Motor neuron (in vitro differentiated cells): ENCODE measurements at places on chromosomes 2 and 18.
A peak's percentile ranks its signal among the peaks of the same experiment; 100 is the strongest.

DNA sequence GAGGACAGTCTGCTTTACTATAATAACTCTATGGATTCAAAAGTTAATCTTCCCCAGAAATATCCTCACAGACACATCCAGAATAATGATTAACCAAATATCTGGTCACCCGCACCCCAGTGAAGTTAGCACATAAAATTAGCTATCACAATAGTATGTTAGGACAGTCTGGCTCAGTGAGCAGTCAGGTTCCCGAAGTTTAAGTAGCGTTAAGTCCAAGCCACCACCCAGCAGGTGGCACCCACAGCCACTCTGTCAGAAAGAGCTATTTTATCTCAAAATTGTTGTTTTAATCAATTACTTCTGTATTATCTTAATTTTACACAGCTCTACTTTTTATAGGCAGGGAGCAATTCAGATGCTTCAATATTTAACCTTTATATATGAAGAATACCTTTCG lies 537.5 kb downstream of the MBD2 start:
- ATAC-seq = no peak

- ATAC-seq = peak; percentile 79
Observed at GRCh38 chr18:48186131-48186766, 222.9 kb downstream of the ZBTB7C start.

DNA sequence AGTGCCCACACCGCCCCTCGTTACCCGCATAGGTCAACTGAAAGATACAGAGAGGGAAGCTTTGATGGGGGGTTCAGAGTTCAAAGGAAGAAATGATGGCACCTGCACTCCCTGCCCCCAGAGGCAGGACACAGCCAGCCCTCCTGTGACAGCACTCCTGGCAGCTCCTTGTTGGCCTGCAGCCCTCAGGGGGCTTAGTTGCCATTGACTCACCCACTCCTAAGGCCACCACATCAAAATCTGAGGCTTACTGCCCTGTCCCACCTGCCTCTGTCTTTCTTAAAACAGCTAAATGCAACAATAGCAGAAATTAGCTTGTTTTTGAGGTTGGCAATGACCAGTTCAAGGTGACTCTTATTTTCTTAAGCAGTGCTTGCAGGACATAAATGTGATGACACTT lies 31.6 kb upstream of the SLC35F6 start:
- no peak for ATAC-seq

GRCh38 chr2:238254095-238254723 lies 14.4 kb upstream of the HES6 start:
- peak; percentile 80 for ATAC-seq

DNA sequence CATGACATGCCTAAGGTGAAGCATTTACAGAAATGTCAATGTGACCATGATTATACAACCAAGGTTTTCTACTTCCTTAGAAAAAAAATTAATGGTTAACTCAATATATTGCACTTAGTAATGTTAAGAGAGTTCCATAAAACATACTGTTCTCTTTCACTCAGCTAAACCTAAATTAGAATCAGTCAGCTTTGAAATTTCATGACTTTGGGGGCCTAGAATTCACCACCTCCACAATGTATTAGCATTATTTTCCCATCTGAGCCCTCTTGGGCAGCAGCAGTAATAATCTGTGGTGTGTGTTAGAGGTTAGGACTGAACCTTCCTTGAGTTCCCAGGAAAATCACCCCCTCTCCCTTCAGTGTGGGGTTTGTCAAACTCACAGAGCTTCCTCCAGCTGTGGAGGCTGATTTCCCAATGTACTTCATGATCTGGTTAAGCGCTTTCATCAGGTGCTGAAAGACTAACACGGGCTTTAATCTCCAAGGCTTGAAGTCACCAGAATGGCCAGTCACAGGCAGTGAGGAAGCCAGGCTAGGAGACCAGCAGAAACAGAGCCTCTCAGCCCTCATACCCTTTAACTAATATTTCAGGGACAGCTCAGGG lies 7.1 kb upstream of the UPP2 start:
- ATAC-seq = no peak

DNA sequence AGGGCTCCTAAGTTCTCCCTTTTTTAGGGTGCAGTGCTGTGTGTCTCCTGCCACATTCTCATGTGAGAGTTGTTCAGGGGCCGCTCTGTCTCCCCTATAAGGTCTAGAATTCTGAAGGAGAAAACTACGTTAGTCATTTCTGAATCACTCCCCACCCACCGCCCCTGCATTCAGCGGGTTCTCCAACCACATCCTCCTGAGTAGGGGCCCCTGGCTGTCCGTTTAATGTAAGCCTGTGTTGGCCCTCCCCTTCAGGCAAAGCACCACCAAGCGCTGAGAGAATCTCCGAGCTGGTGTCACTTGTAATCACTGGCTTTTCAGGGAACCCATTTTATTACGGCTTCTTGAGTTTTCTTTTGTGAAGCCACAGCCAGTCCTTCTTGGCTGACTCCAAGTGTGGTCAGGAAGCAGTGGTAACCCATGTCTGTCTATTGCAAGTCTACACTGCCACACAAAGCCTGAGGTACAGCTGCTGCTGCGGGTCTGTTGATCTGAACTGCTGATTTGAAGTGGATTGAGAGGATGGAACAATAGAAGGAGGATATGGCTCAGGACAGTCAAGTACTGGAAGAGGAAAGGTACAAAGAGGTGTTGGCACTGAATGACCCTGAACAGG lies 16.9 kb downstream of the LCT start:
- ATAC-seq = no peak

DNA sequence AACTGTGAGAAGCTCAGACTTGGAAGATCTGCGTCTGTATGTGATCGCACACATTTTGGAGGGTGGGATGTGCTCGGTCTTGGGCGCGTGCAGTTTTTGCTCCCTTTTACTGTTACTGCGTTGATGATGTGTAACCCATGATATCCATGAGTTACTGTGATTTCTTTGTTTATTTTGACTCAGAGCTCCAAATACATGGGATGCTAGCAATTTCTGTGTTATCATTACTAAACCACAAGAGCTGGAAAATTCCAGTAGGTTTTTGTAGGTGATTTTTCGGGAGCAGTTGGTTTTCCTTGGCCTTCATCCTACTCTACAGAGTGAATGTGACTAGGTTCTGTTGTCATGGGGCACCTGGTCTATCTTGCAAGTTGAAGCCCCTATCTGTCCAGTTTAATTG lies 124.2 kb downstream of the AGAP1 start:
- no peak for ATAC-seq

- no peak for ATAC-seq
Observed at GRCh38 chr2:118661179-118661578, 186.3 kb downstream of the EN1 start.
